ENCODE measurements at places on chromosomes 1 and 21.
A peak's percentile ranks its signal among the peaks of the same experiment; 100 is the strongest.

GRCh38 chr1:17119076-17119772 is at the start of gene PADI2:
Gene PADI2, minus strand, starts transcription at chr1:17119451. Its CDS starts 80 bp downstream, at chr1:17119371.
- peak; percentile 76 for DNase-seq

DNA sequence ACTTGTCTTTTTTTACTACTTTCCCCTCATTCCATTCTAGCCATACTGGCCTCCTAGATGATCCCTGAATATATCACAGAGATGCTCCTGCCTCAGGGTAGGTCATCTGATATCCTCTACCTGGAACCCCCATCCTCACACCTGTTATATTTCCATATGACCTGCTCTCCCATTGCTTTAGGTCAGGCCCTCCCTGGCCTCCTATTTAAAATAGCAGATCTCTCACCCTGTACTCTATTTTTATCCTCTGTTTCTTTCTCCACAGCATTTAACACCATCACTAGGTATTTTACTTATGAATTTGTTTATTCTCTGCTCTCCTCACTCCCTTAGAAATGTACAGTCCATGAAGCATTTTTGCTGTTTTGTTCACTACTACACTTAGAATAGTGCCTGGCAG is 13.6 kb downstream of the PIK3R3 start:
- DNase-seq = no peak

GRCh38 chr1:207740207-207740606 is 11.6 kb upstream of the CD46 start:
- DNase-seq = no peak

GRCh38 chr1:178986204-178986603 is 39.5 kb upstream of the FAM20B start:
- no peak for DNase-seq

- no peak for DNase-seq
Observed at GRCh38 chr1:91397605-91398004, 7.0 kb downstream of the HFM1 start.

- DNase-seq = no peak
Observed at GRCh38 chr1:114134518-114134917, 19.2 kb downstream of the SYT6 start.

DNA sequence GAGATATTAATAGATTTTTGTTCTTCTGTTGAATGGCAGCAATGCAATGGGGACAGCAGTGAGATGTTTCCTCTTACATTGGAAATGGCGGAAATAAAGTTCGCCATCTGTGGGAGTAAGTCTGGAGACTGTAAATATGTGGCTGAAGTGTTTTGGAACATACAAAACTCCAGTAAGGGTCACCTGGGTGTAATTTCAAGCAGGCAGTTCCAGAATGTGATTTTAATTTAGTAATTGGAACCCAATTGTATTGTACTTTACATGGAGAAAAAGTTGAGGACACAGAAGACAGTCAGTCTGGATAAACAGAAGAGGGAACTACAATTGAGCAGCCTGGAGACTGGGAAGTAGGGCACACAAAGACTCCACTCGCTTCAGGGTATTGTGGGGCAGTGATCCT is 108.6 kb downstream of the NTMT2 start:
- no peak for DNase-seq

GRCh38 chr1:101071470-101071891 is 45.9 kb upstream of the DPH5 start:
- no peak for DNase-seq

GRCh38 chr1:91314643-91315042 is 90.0 kb downstream of the HFM1 start:
- DNase-seq = no peak

- DNase-seq = no peak
Observed at GRCh38 chr1:237031480-237031879, 10.5 kb upstream of the RYR2 start.

DNA sequence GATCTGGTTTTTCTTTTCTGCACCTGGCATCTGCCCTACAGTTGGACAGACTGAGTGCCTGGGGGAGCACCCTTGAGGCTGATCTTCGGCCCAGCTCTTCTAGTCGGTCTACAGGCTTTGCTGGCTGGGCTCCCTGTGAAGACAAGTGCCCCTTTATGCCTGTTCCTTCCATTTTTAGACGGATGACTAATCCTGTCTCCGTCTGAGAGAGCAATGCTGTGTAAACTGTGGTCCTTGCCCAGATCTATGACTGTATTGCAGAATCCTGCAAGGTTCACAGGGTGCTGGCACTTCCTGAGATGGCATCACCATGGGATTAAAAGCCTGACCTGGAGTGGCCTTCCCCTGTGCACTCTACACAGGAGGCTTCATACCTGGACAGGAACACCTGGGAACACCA is 47.6 kb upstream of the SAMD13 start:
- no peak for DNase-seq

- DNase-seq = peak; percentile 37
Observed at GRCh38 chr1:151547119-151547899, 7.2 kb downstream of the TUFT1 start.

DNA sequence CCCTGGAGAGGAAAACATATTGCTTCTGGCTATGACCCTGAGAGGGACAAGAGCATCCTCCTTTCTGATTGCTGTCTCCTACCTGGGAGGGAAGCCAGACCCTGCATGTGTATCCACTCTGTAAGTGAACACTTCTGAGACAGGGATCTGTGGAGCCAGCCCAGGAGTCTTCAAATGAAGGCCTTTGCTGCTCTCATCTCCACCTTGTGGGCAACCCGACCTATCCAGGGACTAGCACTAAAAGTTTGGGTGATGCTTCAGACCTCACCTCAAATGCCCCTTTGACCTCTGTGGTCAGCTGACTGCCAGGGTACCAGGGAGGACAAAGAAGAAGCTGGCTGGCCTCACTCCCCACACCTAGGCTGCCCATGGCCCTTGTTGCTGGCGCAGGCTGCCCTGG is 64.7 kb downstream of the KCND3 start:
- no peak for DNase-seq

DNA sequence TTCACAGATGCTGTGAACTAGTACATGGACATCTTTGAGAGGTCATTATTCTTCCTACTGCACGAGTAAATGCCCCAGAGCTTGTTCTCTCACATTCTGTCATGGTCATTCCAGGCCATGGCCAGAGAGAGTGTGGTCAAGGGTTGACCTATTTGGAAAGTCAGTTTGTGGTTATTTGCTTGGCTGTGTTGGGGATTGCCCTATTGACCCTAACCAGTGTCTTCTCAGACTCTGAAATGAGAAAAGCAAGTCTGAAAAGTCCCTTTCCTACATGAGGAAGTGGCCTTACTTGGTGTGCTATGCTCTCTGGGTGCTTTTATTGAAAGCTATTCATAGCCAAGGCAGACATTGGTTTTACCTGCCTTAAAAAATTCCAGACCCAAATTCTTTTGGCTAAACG is 26.6 kb downstream of the CLIC6 start:
- DNase-seq = no peak

DNA sequence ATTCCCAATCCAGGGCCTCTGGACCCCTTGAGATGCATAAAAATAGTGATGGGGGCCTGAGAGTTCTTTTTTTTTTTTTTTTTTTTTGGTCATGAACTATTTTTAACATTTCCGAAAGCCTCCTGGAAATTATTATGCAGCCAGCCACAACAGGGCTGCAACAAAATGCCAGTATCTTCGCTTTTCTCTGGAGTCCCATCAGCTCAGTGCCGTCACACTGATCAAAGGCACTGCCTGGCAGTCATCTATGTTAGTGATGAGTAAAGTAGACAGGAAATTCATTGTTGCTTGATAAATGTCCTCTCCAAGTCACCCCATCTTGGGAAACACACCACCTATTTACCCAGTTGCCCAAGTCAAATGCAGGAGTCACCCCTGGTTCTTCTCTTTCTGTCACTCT is 15.2 kb upstream of the PEF1 start:
- DNase-seq = no peak

GRCh38 chr1:205348554-205349487 is 7.9 kb downstream of the KLHDC8A start:
- DNase-seq = no peak

- DNase-seq = no peak
Observed at GRCh38 chr1:162928141-162928540, 67.2 kb upstream of the CCDC190 start.

GRCh38 chr1:27655151-27655937 is 16.6 kb downstream of the IFI6 start:
- no peak for DNase-seq

GRCh38 chr1:43979528-43980254 is 681 bp downstream of the B4GALT2 start:
- peak; percentile 61 for DNase-seq

DNA sequence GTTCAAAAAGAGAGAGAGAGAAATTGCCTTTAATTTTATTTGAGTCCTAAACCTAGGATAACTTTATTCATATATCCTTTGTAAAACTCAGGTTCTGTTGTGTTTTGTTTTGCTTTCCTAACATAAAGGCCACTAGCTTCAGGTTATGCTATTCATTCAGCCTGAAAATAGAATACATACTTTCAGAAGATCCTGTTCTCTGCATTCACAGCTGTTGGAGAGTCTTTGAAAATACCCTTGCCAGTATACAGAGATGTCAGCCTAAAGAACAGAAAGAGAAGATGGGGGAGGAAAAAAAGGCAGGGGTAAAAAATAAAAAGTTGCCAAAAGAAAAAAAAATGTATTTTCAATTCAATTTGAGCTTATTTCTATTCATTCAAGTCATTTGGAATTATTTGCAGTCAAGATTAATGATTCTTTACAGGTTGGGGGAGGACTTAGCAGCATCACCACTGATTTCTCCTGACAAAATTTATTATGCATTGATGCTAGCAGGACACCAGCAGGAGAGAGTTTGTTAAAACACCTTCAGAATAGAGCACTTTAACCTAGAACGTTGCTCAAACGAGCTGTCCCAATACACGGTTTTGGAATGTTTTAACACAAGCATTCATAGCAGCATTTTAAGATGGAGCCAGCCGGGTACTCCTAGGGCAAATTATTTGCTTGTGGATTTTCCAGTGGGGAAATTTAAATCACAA is 318.5 kb downstream of the NTNG1 start:
- DNase-seq = no peak

GRCh38 chr1:226548256-226549093 is at the start of gene STUM:
Gene STUM, plus strand, starts transcription at chr1:226548764. Its CDS starts 141 bp downstream, at chr1:226548905.
- DNase-seq = peak; percentile 63

DNA sequence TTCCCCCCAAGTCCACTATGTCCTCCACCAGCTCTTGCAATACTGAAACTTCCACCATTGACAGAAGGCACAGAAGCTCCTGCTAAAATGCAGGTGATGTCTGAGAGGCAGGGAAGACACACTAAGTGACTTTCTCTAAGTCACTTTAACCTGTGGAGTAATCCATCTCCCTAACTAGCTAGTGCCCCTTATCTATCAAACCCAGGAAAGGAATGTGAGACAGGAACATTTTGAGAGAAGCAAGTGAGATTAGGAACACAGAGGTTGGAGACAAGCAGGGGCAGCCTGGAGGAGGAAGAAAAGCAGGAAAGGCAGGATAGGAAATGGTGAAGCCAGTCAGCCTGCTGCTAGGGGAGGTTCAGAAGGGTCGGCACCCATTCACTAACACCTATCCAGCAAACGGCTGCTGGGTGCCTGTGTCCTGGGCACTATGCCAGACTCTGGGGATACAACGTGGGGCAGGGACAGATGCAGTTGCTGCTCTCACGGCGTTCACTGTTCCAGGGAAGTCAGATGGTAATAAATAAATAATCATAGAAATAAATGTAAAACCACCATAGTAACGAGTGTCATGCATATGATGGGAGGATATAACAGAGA is 7.0 kb downstream of the GPA33 start:
- no peak for DNase-seq

GRCh38 chr1:3217979-3218679 is 149.1 kb downstream of the PRDM16 start:
- DNase-seq = no peak

- no peak for DNase-seq
Observed at GRCh38 chr1:166282391-166283137, 115.8 kb upstream of the FAM78B start.

DNA sequence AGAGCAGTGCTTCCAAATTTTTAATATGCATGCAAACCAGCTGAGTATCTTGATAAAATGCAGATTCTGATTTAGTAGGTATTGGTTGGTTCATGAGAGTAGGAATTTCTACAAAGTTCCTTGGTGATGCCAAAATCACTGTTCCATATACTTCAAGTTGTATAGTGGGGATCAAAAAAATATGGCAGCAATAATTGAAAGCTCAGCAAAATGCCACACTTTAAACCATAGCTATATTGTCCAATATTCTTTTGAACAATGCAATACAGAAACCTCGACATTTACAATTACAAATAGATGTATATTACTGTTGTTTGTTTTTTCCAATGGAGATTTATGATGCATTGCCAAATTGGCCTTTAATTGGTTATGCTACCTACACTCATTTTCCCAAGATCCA is 55.7 kb upstream of the NCAM2 start:
- no peak for DNase-seq

DNA sequence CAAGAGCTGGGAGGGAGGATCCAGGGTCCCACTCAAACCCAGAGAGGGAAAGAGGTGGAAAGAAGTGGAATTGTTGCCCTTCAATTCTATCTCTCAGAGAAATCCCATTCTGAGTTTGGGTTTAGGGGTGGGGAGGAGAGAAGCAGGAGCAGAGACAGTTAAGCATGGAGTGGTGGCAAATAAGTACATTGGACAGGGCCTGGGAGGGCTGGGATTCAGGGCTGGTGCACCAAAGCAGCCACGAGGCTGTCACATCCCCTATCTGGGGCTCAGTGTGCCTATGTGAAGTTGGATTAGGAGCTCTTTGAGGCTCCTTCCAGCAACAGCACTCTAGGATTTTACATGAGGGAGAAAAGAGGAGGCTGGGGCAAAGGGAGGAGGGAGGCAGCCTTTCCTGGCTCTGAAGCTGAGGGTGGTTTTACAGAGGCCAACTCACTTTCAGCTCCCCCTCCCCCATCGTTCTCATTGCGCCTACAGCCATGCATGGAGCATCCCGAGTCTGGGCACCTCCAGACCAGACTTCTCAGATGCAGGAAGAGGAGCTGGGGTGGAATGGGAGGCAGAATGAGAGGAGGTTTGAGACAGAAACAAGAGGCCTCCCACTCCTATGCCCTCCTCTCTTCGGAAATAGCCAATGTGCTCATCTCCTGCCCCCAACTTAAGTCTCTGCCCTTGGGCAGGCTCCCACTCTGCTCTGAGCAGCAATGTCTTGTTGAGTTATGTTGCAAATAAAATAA is 3.0 kb upstream of the SYT6 start:
- no peak for DNase-seq

DNA sequence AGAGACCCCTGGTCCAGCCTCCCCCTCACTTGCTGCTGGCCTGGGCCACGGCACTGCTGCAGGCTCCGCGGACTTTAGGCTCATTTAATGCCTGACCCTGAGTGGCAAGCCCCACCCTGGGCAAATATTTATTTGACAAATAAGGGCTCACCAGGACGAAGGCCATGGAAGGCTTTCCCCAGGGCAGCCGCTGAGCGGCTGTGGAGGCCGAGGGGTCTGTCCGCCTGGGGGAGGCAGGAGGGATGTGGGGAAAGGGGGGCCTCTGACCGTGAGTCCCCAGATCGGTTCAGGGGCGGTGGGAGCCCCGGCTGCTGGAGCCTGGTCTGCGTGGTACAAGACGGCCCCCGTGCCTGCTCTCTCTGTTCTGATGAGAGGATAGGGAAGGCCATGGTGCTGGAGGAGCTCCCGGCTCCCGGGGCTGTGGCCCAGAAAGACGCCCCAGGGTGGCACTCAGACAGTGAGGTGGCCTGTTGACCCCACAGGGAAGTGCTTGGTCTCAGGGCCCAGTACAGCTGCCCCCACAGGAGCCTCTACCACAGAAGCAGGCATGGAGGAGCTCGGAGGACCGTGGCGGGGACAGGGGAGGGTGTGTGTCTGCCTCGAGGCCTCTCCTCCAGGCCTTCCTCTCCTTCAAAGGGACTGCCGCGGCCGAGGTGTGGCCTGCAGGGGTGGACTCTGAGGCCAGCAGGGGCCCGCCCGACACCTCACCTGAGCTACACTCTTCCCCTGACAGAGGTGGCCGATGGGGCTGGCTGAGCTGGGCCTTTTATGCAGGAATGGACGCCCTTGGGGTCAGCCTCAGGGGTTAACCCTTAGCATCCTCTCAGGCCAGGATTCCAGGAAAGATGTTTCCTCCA is 9.1 kb upstream of the C1orf159 start:
- DNase-seq = no peak
